ENCODE measurements at places on chromosomes 2 and 18.

- no peaks in the 10 kb centered on the region for H3K4me1 ChIP-seq
- H3K27me3 ChIP-seq, result no peaks in the 10 kb centered on the region
- no peak overlapping the region for H3K27ac ChIP-seq
- no peak for DNase-seq
- H3K36me3 ChIP-seq, result peaks cover 13% of the 10 kb centered on the region
These were observed 110.9 kb downstream of the ROCK1 start for GRCh38 chr18:21000667-21001066.

GRCh38 chr18:59052965-59053820 is 86.5 kb upstream of the SEC11C start:
- H3K27me3 ChIP-seq, result no peaks in the 10 kb centered on the region
- peak; percentile 34 for DNase-seq
- no peak overlapping the region for H3K27ac ChIP-seq
- peaks cover 6% of the 10 kb centered on the region for H3K4me1 ChIP-seq

GRCh38 chr2:223921204-223921603 is 23.9 kb downstream of the WDFY1 start:
- H3K4me1 ChIP-seq, result no peaks in the 10 kb centered on the region
- H3K4me3 ChIP-seq, result no peak overlapping the region
- H3K36me3 ChIP-seq, result no peaks in the 10 kb centered on the region
- no peak overlapping the region for H3K27ac ChIP-seq
- H3K27me3 ChIP-seq, result no peaks in the 10 kb centered on the region
- DNase-seq, result no peak

GRCh38 chr2:71122387-71123298 is 7.4 kb downstream of the MCEE start:
- no peaks in the 10 kb centered on the region for H3K27me3 ChIP-seq
- H3K4me1 ChIP-seq, result no peaks in the 10 kb centered on the region
- peaks cover 11% of the 10 kb centered on the region for H3K36me3 ChIP-seq
- no peak for DNase-seq
- H3K4me3 ChIP-seq, result no peak overlapping the region

DNA sequence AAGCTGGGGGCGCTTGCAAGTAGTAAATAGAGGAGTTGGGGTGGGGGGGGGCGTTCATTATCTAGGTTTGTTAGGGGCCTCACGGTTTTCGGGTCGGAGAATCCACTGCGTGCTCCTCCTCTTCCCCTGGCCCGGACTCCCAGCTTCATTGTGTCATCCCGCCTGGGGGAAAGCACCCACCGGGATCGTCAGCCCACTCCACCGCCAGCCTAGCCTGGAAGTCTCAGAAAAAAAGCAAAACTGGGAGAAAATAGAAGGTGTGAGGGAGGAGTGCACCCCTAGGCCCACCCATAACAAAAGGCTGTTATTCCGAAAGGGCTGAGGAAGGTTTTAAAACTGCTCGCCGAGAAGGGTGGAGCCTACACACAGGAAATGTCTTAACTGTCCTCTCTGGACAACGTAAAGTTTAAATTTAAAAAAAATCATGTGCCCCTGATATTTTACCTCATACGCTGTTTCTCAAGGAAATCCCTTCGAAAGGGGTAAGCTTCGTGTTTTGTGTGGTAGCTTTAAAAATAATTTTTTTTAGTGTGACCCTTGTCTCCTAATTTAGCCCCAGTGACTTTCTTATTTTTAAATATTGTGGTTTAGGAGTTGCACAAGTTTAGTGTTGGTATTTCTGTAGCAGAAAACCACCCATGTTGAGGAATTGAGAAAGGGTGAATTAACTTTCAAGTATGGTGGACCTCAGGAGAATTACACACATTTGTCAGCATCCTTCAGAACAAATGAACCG is 104.2 kb downstream of the SPTBN1 start:
- H3K27ac ChIP-seq, result peak overlapping the region; percentile 32
- peak overlapping the region; percentile 34 for H3K4me3 ChIP-seq
- no peaks in the 10 kb centered on the region for H3K27me3 ChIP-seq
- no peaks in the 10 kb centered on the region for H3K36me3 ChIP-seq
- peaks cover 77% of the 10 kb centered on the region for H3K4me1 ChIP-seq

- peaks cover 20% of the 10 kb centered on the region for H3K4me1 ChIP-seq
- H3K27ac ChIP-seq, result no peak overlapping the region
These were observed 7.7 kb upstream of the KCNE4 start for GRCh38 chr2:223044092-223044836.

Data from cardiac muscle cell (in vitro differentiated cells and primary cell).